ENCODE measurements at places on chromosomes 4 and X.

DNA sequence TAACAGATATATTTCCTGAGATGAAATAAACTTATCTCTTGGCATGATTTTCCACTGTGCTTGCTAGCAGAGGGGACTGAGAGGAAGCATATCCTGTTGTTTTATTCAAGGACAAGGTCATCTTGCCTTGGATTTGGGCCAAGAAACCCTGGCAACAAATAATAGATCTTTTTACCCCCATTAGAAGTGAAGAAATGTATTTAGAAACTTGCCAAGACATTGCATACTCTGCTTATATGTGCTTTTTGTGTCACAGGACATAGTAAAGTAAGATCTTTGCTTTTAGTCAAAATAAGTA lies 170.2 kb downstream of the RAPGEF2 start:
- no peak for DNase-seq

GRCh38 chr4:53421791-53422190 lies 44.4 kb downstream of the FIP1L1 start:
- no peak for DNase-seq

- DNase-seq: no peak
Measured at GRCh38 chr4:82373486-82373815, 340 bp downstream of the HNRNPD start.

DNA sequence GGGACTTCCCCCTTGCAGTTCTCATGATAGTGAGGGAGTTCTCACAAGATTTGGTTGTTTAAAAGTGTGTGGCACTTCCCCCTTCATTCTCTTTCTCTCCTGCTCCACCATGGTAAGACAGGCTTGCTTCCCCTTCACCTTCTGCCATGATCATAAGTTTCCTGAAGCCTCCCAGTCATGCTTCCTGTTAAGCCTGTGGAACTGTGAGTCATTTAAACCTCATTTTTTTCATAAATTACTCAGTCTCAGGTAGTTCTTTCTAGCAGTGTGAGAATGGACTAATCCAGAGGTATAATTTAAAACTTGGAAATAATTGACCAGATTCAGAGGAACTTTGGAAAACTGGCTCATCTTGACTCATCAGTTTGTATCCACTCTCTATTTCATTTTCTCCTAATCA lies 129.0 kb downstream of the TMEM47 start:
- no peak for DNase-seq

DNA sequence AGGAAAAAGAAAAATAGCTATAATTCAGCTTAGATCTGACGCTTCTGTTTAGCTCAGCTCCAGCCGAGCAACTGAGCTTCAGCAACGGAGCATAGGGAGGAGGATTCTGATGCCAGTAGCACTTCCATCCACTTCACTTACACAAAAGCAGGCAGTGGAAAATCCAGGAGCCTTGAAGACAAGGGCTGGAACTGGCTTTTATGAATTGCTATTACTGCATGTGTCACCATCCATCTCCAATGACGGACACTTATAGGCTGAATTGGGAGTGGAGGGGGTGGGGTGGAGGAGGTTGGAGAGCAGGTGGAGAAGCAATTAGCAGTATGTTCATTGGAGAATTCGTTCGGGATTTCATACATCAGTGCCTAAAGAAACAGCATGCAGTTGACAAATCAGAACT lies 15.6 kb downstream of the ENOX2 start:
- no peak for DNase-seq

DNA sequence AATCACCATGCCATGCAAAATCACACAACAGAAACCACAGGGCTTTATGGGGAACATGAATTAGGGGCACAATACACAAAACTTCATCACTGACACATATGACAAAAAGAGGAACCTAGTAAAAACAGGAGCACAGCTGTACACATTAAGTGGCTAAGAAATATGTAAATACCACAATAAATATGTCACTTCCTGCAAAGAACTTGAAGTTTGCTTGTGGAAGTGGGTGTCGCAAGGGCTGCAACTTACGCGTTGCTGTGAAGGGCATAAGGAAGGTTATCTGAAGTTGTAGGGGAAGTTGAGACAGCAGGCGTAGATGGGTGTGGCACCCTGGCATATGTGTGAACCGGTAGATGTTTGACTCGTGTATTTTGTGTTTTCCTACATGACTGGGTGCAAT lies 42.4 kb downstream of the CLCN4 start:
- peak; percentile 3 for DNase-seq

DNA sequence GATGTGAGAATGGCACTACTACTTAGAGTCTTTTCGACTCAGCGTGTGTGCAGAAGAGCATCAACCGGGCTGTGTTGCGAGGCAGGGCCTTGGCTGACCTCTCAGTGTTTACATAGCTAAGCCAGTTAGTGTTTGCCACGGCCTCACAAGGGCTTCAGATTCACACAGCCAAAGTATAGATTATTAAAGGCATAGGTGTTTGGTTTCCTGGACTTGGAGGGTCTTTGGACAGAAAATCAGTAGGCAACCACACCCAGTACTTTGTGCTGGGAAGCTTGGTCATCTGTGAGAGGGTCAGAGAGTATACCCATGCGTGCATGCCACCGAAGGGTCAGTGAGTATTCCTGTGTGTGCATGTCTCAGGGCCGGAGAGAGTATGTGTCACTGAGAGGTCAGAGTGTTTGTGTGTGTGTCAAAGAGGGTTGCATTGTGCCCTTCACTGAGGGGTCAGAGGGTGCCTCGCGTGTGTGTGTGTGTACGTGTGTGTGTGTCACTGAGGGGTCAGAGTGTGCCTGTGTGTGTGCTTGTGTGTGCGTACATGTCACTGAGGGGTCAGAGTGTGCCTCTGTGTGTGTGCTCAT lies 69.7 kb upstream of the MSANTD1 start:
- DNase-seq: no peak

- no peak for DNase-seq
Measured at GRCh38 chrX:75107863-75108509, 48.1 kb downstream of the ABCB7 start.

- DNase-seq: no peak
Measured at GRCh38 chrX:76920607-76921006, 493.1 kb downstream of the MAGEE1 start.

DNA sequence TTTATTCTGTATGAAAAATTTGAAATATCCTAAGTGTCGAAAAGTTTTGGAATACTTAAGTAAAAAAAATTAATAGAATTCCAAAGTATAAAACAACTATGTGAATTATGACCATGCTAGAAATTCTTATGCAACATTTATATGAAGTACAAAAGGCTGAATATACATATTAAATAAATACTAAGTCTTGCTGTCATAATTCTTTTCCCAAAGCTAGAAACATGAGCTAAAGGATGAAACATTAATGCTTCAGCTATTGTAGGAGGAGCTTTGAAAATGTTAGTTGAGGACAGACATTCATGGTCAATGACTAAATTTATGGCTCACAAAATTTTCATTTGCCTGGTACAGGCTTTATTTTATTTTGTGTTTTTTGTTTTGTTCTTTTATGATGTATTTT lies 207.3 kb downstream of the GABRB1 start:
- DNase-seq: no peak

DNA sequence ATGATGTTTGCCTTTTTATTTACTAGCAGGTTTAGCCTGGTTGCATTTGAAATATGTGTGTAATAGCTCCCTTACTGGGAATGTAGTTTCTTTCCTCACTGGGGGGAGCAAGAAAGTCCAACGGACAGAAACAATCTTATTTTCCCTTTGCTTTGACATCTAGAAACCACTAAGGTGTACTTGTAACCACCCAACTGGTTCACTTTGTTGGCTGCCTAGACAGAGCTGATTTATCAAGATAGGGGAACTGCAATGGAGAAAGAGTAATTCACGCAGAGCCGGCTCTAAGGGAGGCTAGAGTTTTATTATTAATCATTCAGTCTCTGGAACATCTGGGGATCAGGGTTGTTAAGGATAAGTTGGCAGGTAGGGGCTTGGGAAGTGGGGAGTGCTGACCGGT lies 30.3 kb downstream of the XG start:
- no peak for DNase-seq

DNA sequence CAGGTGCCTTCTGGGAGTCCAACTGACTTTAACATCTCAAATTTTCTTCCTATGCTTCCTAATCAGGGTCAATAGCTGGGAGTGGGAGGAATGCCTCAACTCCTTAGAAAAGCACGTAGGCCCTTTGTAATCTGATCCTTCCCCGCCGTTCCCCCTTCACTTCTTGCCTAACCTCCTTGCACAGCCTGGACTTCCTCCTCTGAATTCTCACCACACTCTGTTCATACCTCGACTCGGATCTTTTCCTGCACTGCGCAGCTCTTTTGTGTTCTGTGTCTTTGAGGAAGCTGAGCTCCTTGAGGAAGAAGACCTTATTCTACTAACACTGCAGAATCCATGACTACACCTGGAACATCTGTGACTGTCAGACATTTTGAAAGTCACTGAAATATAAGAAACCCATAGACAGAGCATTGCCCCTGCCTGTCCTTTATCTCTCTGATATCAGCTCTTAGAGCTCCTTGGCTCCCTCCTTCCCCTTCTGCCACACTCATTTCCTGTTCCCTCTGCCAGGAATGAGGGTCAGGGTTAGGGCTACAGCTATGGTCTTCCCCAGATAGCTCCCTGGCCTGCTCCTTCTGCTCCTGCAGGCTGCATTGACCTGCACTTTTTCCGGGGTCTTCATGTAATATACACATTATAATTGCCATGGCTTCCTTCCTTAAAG lies 140.2 kb upstream of the LDB2 start:
- no peak for DNase-seq

GRCh38 chrX:13533726-13534125 lies 35.7 kb upstream of the EGFL6 start:
- no peak for DNase-seq

DNA sequence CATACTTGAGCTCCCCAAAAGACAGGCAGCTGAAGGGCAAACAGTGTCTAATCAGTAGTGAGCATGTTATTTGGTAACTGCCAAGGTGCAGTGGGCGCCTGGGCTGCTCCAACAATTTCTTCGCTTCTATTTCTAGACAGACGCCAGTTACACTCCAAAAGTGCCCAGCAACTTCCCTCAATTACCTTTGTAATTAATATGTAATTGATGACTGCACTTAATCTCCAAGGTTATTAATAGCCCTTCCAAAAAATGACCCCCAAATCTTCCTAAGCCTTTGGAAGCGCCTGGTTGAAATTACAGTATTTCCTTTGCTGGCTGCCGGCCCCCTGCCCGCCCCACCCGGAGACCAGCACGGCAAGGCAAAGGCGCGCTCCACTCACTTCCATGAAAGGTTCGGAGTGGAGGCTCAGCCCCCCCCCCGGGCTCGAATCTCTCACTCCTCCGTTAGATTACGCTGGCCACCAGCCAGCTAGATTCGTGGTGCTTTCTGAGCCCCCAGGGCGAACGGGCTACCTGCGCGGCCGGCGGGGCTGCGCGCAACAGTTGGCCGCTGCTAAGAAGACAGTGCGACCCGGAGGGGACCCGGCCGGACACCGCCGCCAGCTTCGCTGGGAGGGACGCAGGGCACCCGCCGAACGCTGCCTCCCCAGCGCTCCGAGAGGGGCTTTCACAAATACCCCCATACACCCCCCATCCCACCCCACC lies 1.9 kb downstream of the GPC4 start:
- DNase-seq: no peak

- no peak for DNase-seq
Measured at GRCh38 chrX:154116426-154117211, 19.1 kb upstream of the MECP2 start.

- DNase-seq: no peak
Measured at GRCh38 chr4:185624259-185624589, 88.9 kb upstream of the PDLIM3 start.

- DNase-seq: no peak
Measured at GRCh38 chr4:96016634-96017299, 176.9 kb downstream of the PDHA2 start.

GRCh38 chr4:57018980-57019379 lies 40.3 kb downstream of the POLR2B start:
- DNase-seq: no peak

- DNase-seq: no peak
Measured at GRCh38 chr4:161828061-161828460, 335.7 kb downstream of the FSTL5 start.

GRCh38 chr4:186134257-186134656 lies 29.8 kb downstream of the FAM149A start:
- DNase-seq: no peak

GRCh38 chr4:79996851-79997250 lies 76.2 kb downstream of the ANTXR2 start:
- no peak for DNase-seq

GRCh38 chr4:173490817-173491528 lies 39.1 kb downstream of the HAND2 start:
- no peak for DNase-seq

DNA sequence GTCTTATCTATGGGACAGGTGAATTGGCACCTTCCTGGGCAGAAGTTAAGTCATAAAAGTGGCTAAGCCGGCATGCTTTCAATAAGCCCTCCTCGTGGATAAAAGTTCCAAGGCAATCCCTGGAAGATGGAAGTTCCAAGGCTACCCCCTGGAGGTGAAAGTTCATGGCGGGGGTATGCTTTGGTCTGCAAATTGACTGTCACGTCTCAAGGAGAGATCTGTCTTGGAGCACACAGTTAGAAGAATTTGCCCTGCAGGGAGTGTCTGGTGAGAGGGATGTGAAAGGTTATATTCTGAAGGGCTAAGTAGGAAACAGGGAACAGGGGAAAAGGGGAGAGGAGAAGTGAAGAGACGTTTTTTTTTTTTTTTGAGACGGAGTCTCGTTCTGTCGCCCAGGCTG lies 26.2 kb upstream of the GPR173 start:
- no peak for DNase-seq

GRCh38 chr4:101791182-101791558 lies 640 bp downstream of the BANK1 start:
- DNase-seq: no peak

DNA sequence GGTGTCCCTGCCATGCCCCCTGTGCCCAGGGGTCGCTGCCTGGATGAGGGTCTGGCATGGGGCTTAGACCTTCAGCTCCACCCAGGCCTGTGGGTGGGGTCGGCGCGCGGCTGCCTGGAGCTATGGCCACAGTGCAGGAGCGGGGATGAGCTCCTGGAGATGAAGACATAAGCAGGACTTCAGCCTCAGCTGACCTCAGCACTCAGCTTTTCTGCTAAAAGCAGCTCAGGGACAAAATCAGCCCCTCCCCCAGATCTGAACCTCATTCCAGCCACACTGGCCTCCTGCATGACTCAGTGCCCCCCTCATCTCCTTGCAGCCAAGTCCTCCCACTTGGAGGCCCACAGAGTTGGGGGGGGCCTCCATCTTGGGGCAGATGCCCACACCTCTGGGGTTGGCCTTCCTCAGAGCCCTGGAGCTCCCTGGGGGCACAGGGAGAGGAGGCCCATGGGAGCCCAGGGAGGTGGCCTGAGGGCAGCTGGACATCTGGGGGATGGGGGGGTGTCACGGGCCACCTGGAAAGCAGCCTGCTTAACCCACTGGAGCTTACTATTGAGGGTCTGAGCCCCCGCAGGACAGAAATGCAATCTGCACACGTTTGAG lies 19.4 kb upstream of the CPLX1 start:
- DNase-seq: no peak

GRCh38 chr4:53267026-53267425 lies 98.8 kb downstream of the SCFD2 start:
- DNase-seq: no peak

- DNase-seq: no peak
Measured at GRCh38 chr4:34619531-34620162, 1624.7 kb downstream of the ARAP2 start.

DNA sequence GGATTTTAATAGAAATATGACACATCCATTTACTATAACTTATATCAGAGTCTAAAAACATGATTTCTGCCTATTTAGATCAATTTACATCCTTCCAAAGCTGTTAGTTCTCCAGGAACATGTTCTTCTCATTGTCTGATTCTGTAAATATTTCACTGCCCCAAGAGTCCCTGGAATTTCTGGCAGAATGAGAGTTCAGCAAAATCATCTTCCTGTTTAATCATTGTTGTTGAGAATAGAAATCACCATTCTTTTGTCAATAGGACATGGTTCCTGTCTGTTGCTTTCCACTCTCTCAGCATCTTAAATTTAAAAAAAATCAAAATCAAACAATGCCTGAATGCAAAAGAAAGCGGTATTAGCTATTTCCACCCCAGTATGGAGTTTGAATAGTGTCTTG lies 172.8 kb upstream of the FRMPD4 start:
- DNase-seq: no peak
